ENCODE measurements at places on chromosomes 3 and 15.

DNA sequence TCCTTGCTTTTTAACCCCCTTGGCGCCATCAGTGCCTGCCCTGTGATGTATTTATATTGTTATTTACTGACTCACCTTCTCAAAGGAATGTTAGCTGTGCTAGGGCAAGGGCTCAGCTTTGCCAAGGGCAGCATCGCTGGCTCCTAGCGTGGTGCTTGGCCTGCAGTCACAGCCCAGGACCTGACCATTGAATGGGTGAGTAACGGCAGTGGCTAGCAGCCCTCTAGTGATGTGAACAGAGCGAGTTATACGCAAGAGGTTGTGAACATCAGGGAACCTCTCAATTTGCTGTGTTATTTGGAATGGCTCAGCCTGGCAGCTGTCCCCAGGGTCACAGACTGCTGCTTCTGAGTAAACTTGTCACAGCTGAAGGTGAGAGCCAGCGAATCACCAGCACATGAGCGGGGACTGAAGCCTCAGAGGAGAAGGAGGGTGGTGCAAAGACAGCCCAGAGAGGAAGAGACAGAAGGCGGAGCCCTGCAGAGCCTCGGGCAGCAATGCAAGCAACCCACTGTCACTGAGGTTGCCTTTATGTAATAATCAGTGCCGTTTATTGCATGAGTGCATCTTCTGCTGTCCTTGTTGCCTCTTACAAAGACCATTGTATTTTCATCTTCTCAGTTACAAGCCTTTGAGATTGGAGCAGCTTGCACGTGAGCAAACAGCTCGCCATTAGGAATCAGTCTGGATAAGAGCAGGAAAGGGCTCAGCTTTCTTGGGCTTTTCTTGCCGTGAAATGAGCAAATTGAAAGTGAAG, 158.3 kb downstream of the SLCO3A1 start:
- DNase-seq, result no peak

GRCh38 chr15:37758412-37758811, 176.0 kb upstream of the TMCO5A start:
- no peak for DNase-seq

DNA sequence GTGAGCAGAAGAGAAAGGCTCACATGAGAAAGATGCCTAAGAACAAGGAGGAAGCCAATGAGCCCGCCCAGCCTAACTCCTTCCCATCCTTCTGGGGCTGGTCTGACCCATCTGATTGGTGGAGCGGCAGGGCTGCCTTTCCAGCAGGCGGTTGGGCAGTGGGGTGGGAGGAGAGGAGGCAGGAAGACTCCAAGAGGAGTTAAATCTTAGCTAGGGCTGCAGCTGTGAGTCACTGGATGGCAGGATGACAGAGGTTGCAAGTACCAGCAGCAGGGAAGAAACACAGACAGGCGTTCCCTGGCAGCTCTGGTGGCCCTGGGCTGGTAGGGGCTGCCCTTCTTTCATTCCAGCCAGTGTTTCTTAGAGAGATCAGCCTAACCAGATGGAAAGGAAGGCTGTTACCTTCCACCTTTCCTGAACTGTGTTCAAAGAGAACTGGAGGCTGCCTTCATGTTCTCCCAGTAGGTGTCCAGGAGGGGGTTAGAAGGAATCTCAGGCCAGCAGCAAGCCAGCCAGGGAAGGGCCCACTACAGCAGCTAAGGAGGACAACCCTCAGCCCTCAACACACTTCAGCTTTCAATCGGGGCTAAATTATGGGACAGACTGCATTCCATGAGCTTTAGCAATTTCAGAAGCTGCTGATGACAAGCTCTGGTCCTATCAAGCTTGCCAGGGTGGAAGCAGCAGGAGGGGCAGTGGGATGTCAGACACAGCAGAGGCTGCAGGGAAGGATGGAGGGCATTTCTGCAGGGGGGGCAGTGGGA, 50.3 kb downstream of the CHSY1 start:
- DNase-seq, result no peak

GRCh38 chr3:156240642-156241041, 120.3 kb downstream of the KCNAB1 start:
- DNase-seq, result no peak

GRCh38 chr3:112390783-112391641, 58.1 kb downstream of the CD200 start:
- DNase-seq, result no peak

DNA sequence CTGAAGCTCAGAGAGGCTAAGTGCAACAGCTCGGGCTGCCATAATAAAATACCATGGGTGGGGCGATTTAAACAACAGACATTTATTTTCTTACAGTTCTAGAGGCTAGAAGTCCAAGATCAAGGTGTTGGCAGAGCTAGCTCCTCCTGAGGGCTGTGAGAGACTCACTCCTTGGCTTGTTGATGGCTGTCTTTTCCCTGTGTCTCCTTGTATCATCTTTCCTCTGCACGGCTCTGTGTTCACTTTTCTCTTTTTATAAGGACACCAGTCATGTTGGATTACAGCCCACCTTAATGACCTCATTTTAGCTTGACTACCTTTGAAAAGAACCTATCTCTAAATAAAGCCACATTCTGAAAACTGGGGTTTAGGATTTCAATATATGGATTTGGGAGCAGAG, 129.7 kb downstream of the RPL22L1 start:
- no peak for DNase-seq

DNA sequence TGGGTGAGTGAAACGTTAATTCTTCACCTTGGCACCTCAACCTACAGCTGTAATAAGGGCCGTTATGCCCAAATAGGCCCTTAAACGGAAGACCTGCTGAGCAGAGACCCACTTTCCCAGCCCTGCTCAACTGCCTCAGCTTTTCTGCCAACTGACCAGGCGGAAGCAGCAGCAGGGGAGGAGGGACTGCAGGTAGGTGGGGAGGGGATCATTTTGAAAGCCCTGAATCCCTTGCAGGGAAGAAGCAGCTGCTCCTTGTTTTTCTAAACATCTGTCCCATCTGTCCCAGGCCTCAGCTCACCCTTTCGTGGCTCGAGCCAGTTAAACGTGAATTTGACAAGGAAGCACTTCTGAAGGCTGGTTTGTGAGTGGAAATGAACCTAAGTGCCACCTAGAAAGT, 978 bp upstream of the CMC1 start:
- DNase-seq, result no peak

GRCh38 chr3:98026425-98027084, 8.6 kb downstream of the GABRR3 start:
- DNase-seq, result no peak

GRCh38 chr3:122687298-122687697, 6.7 kb downstream of the PARP14 start:
- no peak for DNase-seq

DNA sequence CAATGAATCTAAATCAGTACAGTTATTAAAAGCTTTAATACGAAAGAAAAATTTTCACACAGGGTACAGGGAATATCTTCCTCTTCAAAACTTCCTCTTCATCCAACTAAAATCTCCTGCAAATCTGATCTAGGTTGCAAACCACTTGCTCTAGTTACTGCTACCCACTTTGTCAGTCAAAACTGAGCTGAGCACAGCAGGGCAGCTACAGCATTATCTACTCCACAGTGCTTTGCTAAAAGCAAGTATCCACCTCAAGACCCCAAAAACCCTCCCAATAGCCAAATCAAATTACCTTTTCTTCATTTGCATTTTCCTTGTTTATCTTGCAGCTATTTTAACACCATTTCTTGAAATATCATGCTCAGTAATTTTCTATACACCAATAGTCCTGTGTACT, 14.7 kb downstream of the ZNF280D start:
- DNase-seq, result no peak

DNA sequence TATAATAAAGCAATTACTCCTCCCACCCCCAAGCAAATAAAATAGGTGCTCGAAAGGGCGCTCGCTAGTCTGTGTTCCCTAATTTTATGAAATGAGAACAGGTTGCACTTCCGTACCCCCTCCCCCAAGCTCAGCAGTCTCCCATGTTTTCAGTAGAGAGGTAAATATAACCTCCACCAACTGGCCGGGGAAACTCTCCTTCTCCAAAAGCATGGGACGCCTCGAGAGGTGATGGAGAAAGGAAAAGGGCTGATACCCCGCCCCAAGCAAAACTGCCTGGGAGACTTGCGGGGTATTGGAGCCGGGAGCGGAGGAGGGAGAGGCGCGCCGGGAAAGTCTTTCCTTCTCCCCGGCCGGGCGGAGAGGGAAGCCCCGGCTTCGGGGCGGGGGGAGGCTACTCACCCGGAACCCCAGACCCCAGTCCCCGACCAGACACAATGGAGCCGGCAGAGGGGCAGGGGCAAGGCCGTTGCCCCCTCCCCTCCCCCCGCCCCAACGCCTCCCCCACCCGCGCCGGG, 605 bp downstream of the DCUN1D1 start:
- DNase-seq, result peak; percentile 37

GRCh38 chr3:131957511-131957910, 77.3 kb downstream of the CPNE4 start:
- no peak for DNase-seq

GRCh38 chr3:149363053-149363452, 14.4 kb downstream of the TM4SF1 start:
- no peak for DNase-seq

- DNase-seq, result no peak
Measured at GRCh38 chr3:107881509-107881908, 209.3 kb downstream of the CD47 start.

GRCh38 chr3:122257644-122258364, 67.2 kb upstream of the CSTA start:
- no peak for DNase-seq

DNA sequence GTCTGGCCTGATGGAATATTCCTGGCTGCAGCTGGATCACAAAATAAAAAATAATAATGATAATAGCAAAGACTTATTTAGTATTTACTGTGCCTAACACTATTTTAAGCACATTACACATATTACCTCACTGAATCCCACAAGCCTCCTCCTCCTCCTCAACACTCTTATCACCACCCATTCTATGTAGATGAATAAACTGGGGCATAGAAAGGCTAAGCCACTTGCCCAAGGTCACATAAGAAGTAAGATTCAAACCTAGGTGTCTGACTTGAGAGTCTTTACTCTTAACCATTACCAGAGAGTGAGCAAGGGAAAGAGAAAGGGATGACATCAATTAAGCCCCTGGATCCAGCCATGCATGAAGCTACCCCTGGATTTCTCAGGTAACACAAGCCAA, 493.1 kb downstream of the SHQ1 start:
- DNase-seq, result no peak

DNA sequence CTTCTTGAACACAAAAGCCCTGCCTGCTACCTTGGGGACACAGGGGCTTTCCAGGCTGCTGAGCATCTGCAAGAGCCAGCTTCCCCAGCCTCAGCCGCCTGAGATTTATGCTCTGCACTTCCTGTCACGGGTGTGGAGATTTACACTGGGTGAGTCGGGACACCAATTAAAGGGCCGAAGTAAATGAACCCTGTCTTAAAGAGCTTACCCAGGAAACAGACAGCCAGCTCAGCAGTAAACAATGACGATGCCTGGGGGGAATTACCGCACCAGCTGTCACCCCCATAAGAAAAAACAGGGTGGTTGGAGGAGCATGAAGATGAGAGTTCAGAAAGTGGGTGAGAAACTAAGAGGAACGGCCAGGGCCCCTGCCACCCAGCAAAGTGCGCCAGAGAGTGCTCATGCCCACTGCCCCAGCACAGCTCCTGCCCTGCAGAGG, 37.5 kb upstream of the IQSEC1 start:
- DNase-seq, result peak; percentile 79

GRCh38 chr3:183354325-183354831, 74.0 kb downstream of the MCF2L2 start:
- DNase-seq, result no peak

- DNase-seq, result no peak
Measured at GRCh38 chr3:174169736-174170135, 689.4 kb upstream of the NAALADL2 start.

DNA sequence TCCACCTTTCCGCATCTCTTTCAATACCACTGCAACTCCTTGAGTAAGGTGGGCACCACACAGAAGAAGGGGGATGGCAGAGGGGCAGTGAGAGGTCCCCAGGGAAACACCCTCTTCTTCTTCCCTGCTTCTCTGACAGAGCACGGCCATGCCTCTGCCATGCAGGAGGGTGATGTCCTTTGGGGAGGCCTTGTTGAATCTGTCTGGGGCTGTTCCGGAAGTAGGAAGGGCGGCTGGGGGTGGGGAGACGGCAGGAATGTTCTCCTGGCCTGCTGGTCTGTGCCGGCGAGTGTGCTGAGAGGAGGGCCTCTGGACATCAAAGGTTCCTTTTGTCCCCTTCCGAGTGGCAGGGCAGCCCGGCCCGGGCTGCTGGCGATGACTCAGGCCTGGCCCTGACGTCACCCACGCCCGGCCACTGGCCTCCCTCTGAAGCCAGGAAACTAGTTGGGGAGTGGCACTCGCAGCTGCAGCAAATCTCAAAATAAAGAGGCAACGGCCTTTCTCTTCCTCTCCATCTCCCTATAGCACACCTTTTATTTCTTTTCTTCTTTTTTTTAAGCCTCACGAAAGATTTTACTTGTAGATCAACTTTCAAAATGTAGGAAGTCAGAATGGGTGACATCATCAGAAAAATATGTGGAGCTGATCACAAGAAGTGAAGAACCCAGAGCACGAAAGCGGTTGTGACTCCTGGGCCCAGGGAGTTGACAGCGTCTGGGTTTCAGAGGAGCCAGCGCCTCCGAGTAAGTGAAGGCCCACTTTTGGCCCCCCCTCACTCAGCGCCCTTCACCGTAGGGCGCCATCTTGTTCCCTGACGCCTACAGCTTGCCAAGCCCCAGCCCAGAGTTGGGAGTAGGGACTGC, at the start of gene ZBTB38:
TSS of gene ZBTB38 (plus strand) at position 443 of the 863 bp plus-strand sequence. CDS start 73,885 bp downstream, outside the sequence.
- peak; percentile 63 for DNase-seq

GRCh38 chr15:44726568-44727484, 9.5 kb upstream of the TRIM69 start:
- peak; percentile 61 for DNase-seq

GRCh38 chr15:51380999-51381806, 39.7 kb downstream of the GLDN start:
- peak; percentile 80 for DNase-seq

GRCh38 chr3:124142389-124142970, 150.6 kb upstream of the ROPN1 start:
- DNase-seq, result peak; percentile 10

GRCh38 chr15:62758126-62758951, 284.2 kb upstream of the TPM1 start:
- DNase-seq, result no peak

GRCh38 chr3:23867400-23867799, 49.4 kb downstream of the NKIRAS1 start:
- DNase-seq, result no peak

DNA sequence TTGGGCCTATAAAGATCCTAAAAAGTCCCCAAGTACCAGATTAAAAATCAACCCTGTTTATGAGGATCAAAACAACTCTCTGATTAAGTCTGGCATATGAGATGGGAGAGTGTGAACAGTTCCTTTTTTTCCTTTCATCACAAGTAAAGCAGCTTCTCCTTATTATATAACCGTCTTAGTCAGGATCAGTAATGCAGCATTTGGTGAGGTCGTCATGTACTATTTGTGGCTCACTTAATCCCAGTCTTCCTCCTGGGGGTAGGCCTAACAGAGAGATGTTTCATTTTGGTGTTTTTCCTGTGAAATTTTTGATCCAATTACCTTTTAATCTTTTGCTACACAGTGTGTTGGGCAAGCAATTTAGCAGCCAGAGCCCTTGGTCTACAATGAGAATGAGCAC, 333.1 kb upstream of the KCNMB2 start:
- DNase-seq, result no peak

- no peak for DNase-seq
Measured at GRCh38 chr3:168495270-168495669, 399.5 kb upstream of the GOLIM4 start.

- peak; percentile 90 for DNase-seq
Measured at GRCh38 chr3:53180305-53181023, 19.5 kb downstream of the PRKCD start.

Measured in GM13976 (cell line).